Left lung (tissue), 14 donors: ENCODE measurements at places on chromosomes 7 and 10.

- DNase-seq = no peak
These were observed 1.1 kb downstream of the VGF start for GRCh38 chr7:101164071-101164840.

- no peak for DNase-seq
These were observed 5.7 kb upstream of the CELF2 start for GRCh38 chr10:11011984-11012383.

DNA sequence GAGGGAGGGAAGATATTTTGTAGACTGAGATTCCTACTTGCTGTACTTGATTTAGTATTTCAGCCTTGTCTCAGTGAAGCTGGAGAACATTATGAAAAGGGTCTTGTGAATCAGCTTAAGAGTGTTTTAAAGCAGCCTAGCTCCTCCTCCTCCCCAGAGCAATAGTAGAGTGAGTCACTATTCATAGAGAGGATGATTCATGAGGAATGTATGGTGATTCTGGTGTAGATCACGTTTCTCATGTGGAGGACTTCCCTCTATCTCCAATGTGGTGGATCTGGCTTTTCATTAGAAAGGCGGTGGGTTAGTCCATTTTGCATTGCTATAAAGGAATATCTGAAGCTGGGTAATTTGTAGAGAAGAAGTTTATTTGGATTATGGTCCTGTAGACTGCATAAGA is 340.1 kb upstream of the CHRM2 start:
- no peak for DNase-seq

DNA sequence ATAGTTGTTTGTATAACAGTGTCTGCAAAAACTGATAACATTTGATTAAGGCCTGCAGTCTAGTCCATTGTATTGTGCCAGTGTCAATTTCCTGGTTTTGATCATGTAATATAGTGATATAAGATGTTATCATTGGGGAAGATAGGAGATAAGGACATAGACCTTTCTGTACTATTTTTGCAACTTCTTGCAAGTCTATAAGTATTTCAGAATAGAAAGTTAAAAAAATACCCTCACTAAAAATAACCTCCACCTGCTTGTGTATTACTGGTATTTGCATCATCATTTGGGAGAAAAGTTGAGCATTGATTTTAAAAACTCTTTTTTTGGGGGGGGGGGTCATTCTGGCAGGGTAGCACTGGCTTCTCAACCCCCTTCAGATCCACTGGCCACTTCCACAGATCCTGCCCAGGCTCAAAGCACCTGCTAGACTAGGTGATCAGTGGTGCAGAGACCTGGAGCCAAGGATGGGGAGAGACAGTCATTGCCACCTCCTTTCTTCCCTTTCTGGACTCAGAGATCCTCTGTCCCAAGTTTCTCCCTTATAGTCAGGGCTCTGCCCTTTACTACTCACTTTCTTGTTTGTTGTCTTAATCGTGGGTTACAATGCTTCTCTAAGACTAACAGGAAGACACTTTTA is 103.0 kb downstream of the RBM20 start:
- DNase-seq = no peak

- no peak for DNase-seq
These were observed 19.7 kb upstream of the C10orf71 start for GRCh38 chr10:49279015-49279880.

DNA sequence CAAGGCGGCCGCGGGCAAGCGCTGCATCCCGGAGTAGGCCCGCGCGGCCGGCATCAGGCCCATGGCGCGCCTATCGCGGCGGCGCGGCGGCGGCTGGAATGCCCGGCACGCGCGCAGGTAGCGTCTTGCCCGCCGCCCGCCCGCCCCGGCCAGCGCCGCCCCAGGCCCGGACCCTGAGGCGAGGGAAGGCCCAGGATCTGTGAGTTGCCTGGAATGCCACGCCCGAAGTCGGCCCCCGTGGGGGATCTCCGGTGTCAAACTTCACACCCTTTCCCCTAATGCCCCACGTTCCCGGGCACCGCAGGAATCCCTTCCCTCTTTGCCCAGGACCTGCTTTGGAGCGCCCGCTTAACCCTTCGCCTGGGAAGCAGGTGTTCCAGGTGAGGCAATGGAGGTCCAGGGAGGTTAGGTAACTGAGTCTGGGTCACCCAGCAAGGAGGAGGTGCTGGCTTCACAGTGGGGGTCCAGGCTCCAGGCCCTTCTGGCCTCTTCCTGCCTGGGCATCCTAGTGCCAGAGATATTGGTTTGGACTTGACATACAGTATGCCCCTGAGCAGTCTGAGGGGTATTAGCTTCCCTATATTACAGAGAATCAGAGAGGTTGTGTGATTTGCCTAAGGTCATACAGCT is 138.1 kb downstream of the ARHGAP22 start:
- DNase-seq = peak; percentile 32

- DNase-seq = peak; percentile 45
These were observed 1191.1 kb downstream of the SORCS1 start for GRCh38 chr10:105973360-105973759.

DNA sequence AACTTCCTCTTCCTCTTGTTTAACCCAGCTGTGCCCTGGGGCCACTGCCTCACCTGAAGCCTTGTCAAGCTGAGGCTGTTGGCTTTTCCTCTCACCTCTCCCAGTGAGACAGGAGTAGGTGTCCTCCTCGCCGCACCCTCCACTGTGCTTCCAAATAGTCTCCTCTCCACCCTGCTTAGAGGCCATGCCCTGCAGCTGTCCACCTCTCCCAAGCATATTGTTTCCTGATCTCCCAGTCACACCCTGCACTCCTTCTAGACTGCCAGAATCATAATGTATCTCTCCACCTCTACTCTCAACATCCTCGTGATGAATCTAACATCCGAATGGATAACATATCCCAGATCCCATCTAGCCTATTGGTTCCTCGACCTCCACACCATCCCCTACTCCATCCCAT is 196.3 kb upstream of the GHITM start:
- no peak for DNase-seq

GRCh38 chr7:220151-220841 is 27.9 kb downstream of the FAM20C start:
- no peak for DNase-seq

GRCh38 chr7:116465125-116465524 is 34.4 kb upstream of the CAV2 start:
- no peak for DNase-seq

GRCh38 chr7:136891850-136892249 is 23.4 kb downstream of the CHRM2 start:
- no peak for DNase-seq

GRCh38 chr10:641149-642010 is 48.1 kb downstream of the DIP2C start:
- no peak for DNase-seq

DNA sequence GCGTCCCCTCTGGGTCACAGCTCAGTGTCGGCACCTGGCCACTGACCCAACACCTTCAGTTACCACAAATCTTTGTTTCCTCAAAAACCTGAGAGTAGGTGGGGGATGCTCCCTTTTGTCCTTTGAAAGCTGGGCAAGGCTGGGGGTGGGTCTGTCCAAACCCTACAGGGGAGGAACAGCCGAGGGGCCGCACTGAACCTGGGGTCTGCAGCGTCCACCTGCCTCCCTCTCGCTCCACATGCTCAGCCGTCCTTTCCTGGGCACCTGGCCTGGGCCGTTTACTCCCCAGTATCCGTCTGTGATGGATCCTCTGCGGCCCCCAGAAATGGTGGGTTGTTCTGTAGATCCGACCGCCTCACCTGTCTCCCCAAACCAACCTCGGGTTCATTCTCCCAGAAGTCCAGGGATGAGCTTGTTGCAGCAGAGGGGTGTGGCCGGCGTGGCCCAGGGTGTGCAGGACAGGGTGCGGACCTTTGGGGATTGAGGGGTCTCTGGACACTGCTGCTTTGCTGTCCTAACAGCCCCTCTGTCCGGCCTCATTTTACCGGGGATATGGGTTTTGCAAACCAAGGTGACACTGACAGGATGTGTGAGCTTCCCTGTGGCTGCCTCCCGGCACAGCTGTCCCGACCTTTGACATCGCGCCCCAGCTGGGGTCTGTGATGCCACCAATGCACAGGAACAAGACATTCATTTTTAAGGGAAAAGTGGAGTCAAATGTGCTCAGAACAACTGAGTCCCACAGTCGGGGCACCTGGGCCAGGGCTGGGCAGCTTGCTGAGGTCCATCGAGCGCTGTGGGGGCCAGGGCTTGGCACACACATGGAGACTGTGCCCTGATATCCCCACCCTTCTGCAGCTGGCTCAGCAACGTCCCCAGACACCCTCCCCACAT is 115.9 kb downstream of the VIPR2 start:
- DNase-seq = no peak

- DNase-seq = no peak
These were observed 12.7 kb upstream of the KLF6 start for GRCh38 chr10:3797750-3798149.

- DNase-seq = no peak
These were observed 61.2 kb upstream of the ODAD2 start for GRCh38 chr10:28060031-28060607.

DNA sequence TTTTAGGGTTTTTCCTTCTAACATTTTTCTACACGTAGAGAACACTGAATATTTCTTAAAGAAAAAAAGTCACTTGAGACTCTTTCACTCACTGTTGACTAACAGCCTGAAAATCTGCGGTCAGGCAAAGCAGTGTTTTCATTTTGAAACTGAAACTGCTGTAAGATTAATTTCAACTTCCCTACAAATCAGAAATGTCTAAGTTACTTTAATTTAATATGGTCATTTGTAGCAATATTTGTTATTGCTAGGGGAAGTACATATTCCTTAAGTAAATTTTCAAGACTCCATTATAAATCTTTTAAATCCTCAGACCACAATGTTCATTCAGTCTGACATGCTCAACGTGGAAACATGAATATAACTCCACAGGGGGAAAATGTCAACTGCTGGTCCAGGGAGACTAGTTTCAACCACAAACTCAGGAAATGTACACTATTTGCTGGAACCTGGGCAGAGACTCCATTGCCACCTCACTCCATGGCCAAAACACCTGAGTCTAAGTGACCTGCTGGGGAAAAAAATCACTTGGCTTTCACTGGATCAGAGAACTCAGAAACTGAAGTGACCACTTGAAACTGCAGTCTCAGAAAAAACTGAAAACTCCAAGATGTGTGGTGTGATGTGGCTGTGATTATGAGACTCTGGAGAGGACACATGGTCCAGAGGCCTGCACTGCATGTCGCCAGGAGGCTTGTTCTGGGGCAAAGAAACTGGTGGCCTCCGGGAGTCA is 161.2 kb downstream of the TAX1BP1 start:
- DNase-seq = peak; percentile 27

DNA sequence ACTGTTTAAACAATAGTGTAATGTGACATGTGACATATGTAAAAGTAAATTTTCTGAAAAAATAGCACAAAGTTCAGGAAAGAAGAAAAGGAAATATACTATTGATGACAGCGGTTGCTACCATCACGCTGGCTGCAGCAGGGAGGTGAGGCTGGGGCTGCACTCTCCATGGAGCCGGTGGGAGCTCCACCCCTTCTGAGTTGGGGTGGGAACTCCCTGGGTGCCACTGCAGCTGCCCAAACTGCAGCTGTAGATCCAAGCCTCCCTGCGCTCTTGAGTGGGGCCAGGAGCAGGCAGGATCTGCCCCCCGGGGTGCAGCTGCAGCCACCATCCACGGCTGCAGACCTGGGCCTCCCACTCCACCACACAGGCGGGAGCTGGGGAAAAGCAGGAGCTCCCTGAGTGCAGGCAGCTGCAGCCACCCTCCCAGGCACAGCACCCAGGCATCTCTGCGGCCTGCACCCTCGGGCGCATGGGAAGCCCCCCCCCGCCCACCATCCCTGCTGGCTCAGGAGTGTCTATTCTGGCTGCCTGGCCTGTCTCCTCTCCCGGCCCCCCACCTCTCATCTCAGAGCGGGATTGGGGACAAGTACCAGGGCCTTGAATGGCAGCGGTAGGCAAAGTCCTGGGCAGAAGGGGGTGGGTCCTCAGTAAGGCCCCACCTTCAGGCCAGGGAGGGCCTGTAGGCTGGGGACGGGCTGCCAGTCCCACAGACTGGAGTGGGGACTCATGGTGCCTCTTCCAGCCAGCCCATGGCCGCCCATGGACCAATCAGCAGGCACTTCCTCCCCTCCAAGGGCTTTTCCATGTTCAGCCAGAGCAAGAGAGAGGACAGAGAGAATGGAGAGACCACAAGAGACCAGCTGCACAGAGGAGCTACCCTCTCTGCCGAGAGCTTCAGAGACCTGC is 50.1 kb downstream of the TNS3 start:
- no peak for DNase-seq

- no peak for DNase-seq
These were observed 17.0 kb downstream of the GOLGA7B start for GRCh38 chr10:97866524-97867219.
